ENCODE measurements at places on chromosomes 3 and 15.

DNA sequence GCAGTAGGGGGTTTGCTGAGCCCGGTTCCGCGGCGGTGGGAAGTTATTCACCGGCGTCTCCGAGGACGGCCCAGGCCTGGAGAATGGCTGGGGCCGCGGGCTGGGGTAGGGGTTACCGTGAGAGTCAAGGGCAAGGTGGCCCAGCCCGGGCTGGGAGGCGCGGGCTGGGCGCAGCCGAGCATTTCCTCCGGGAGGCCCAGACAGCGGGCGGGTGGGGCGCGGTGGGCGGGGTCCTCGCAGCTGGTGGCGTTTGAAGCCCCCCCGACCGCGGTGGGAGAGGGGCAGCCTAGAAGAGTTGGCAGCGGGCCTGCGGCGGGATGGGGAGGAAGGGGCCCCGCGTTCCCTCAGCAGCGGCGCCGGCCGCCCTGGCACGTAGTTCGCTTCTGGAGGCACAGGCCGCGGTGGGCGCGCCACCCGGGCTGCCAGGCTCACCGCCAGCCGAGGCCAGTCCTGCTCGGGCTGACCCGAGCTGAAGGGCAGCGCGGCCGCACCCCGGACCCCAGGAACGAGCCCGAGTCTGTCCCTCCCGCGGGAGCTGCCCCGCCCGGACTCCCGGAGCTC lies 960 bp upstream of the KLF13 start:
- DNase-seq = peak; percentile 73

- peak; percentile 58 for DNase-seq
Observed at GRCh38 chr3:15585111-15585845, 16.1 kb downstream of the HACL1 start.

DNA sequence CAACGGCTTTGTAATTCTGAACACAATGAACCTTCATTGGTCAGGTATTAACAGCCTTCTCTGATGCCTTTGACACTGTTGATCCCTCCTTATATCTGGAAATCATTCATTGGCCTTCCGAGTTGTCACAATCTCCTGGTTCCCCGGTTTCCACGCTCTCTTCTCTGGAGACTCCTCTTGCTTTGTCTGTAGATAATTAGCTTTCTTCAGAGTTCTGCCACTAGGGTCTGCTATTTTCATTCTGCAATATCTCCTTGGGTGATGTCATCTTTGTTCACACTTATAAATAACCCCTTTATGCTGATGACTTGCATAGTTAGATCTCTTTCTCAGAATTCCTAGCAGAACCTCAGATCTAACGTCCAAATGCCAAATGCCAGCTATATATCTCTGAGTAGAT lies 583.8 kb upstream of the ZNF717 start:
- DNase-seq = no peak

DNA sequence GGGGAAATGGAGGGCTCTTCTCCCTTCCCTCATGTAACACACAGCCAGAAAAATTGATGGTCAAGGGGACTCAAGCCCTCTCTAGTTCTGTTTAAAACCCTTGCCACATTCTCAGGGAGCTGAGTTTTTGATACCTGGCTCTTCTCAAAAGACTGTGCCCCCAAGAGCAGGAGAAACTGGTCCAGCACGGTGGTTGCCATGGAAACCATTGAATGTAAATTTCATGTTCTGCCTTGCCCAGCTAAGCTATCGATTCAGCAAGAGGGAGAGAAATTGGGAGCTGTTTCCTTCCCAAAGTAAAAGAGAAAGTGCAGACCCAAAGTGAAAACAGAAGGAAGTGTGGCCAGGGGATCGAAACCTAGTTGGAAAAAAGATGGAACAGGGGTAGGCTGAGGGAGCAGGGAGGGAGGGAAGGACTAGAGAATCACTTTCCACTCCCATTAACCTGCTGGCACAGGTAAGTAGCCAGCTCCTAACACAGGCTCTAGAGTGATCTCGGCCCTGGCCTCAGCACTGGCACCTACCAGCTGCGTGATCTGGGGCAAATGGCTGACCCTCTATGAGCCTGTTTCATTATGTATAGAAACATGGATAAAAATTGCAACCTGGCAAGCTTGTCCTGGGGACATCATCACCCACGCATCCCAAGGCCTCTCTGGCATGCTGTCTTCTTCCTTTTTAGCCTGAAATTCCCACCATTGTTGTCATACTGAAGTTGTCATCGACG lies 140.9 kb downstream of the TPRA1 start:
- DNase-seq = no peak

DNA sequence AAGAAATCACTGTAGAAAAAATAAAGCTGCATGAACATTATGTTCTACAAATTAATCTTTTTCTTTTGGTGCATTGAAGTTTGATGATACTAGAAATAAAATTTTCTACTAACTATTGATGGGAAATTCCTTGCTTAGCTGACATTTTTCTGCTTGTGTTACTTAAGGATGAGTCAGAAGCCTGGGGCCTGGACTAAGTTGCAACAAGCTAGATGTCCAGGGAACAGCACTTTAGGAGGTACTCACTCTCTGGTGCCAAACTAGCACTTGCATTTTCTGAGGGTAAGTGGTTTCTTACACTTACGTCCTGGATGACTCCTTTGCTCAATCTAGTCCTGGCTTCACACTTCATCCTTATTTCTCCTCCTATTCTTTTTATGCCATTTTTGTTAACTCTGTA lies 945.1 kb downstream of the IGSF11 start:
- DNase-seq = no peak

DNA sequence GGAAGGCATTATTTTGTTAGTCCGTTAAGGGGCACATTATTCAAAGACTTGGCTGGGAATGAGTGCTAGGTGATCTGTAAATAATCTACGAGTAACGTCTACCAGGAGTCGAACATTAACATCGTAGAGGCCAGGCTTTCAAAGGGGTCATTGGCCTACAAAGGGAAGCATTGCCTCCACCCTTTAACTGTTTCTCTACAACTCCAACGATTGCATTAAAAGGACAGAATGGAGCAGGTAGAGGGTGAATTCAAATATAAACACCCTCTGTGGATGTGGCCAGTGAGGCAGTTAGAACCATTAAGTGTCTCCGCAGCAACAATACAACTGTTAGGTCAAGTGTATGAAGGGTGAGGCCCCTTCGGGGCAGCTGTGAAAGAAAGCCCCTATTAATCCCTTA lies 126.0 kb upstream of the LMOD3 start:
- peak; percentile 64 for DNase-seq

DNA sequence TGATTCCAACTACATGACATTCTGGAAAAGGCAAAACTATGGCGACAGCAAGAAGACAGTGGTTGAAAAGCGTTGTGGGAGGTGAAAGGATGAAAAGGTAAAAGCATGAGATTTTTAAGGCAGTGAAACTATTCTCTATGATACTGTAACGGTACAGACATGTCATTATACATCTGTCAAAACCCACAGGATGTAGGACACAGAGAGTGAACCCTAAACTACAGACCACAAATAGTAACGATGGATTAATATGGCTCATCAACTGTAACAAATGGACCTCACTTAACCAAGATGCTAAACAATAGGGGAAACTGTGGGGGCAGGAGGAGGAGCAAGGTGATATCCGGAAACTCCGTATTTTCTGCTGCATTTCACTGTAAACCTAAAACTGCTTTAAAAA lies 39.1 kb downstream of the MYO9A start:
- DNase-seq = no peak

GRCh38 chr15:77437264-77437663 lies 16.6 kb downstream of the HMG20A start:
- DNase-seq = no peak

GRCh38 chr3:7410782-7411181 lies 549.9 kb downstream of the GRM7 start:
- DNase-seq = no peak

- DNase-seq = no peak
Observed at GRCh38 chr3:108060331-108060730, 30.5 kb downstream of the CD47 start.

Data from left lobe of liver (tissue), 2 donors.